ENCODE measurements at places on chromosomes 2 and 18. TPM values are rescaled to one million over a fixed set of nuclear protein-coding genes. Genes with fewer than 3 reads are reported as not detected.

PTPRM gene
- 14.4 TPM for total RNA-seq

DNA sequence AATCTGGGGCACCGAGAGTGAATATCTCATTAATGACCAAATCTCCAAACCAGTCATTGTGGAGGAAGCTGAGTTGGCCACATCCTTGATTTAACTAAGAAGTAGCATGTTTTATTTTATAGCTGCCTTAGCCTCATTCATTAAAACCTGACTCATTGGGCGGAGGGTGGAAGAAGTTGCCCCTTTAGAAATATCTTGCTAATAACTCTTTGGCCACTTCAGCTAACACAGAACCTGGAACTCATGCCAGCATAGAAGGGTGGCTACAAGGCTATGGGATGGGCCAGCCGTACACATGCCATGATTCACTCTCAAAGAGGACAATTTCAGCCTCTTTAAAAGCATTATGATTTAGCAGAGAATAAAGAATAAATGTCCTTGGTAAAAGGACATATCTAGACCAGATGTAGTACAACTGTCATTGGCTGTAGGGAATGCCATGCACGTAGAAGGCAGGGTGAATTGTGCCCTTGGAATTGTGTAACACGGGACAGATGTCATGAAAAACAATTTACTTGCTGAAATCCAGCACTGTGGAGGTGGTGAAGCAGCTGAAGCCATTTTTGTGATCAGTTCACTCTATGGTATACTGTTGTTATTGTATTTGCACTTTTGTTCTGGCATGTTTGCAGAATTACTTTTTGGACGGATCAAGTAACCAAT, 330.0 kb downstream of the PLCL1 start:
- DNase-seq: no peak

- DNase-seq: no peak
Measured at GRCh38 chr2:168454737-168455644, 1.1 kb upstream of the CERS6 start.

ALPI gene
- not detected for total RNA-seq

DNAJC5G gene
- not detected for total RNA-seq

DARS1 gene
- total RNA-seq: 108 TPM

- no peak for DNase-seq
Measured at GRCh38 chr2:105099153-105099552, 61.3 kb downstream of the MRPS9 start.

DNA sequence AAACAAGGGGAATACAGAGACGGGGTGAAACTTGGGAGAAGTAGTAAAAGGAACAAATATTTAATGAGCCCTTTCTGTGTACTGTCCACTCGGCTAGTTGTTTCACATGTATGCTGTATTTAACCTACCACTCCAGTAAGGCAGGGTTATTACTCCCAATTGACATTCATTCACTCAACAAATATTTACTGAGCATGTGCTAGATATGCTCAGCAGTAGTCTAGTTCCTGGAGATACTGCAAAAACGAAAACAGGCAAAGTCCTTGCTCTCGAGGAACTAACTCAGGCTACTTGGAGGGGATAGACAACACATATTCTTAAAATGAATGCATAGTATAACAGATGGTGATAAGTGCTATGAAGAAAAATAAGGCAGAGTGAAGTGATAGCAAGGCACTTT, 207.3 kb downstream of the SS18 start:
- no peak for DNase-seq

GRCh38 chr2:68776124-68776523, 41.5 kb downstream of the ARHGAP25 start:
- DNase-seq: peak; percentile 43

GRCh38 chr2:189048189-189048588, 74.0 kb downstream of the COL3A1 start:
- DNase-seq: no peak

DNA sequence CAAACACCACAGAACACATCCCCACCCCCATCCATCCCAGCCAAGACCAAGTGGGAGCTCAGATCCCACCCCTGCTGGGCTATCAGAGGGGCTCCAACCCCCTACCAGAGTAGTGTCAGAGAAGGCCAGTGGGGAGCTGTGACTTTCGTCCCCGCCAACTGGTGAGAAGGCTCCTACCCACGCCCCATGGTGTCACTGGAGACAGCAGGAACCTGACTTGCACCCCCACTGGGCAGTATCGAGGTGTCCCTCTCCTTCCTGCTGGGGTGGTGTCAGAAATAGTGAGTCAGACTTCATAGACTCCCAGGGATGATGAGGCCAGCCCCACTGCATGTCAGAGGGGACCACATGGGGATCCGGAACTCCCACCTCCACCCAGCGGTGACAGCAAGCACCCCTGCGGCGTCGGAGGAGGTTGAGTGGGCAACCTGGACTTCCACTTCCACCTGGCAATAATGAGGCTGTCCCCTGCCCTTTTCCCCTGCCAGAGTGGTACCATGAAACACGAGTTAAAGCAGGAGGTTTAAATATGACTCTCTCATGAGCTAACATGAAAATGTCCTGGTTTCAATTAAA, 106.7 kb downstream of the CTIF start:
- DNase-seq: no peak

- DNase-seq: no peak
Measured at GRCh38 chr2:240269380-240269779, 128.9 kb upstream of the OTOS start.

COL3A1 gene
- total RNA-seq: not detected

GRCh38 chr2:171602352-171602751, 80.1 kb downstream of the CYBRD1 start:
- DNase-seq: no peak

- no peak for DNase-seq
Measured at GRCh38 chr2:175180701-175181103, 808 bp downstream of the ATP5MC3 start.

DNA sequence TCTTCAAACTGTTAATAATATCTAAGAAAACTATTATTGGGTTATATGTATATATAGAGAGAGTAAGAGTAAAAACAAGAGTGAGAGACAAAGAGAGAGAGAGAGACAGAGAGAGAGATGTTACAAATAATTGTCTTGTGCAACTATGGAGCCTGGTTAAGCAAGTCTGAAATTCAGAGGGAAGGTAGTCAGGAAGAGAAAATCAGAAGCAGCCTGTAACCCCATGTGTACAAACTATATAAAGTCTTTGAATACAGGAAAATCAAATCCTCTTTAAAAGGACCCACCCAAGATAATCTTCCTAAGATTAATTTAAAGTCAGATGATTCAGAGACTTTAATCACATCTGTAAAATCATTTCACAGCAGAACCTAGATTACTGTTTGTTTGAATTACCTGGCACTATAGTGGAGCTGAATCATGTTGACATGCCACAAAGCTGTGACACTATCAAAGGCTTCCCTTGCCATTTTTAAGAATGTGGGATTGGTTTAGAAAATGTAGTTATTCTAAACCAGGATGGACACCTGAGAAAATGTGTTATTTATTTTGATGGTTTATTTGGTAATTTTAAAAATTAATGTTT, 301.7 kb upstream of the FSIP2 start:
- DNase-seq: no peak

GRCh38 chr18:71105078-71105819, 816.4 kb downstream of the SOCS6 start:
- DNase-seq: peak; percentile 1

DNA sequence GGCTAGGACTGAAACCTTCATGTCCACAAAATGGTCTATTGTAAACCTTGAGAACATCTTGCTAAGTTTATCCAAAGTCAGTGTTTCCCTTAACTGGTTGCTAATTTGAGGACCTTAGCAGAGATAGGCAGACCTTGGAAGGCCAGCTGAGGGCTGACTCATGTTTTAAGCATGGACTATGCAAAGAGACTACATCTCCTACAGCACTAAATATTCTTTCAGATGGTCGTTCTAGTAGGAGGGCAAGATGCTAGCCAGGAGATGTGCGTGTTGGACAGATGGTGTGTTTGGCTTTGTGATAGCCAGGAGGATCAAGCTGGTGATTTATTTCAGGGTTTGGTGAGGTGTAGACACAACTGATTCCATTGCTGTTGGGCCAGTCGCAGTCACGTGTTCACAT, 75.8 kb downstream of the NRP2 start:
- no peak for DNase-seq

- peak; percentile 75 for DNase-seq
Measured at GRCh38 chr2:96537066-96537733, 648 bp downstream of the ARID5A start.

SMCHD1 gene
- total RNA-seq: 24.4 TPM

DNA sequence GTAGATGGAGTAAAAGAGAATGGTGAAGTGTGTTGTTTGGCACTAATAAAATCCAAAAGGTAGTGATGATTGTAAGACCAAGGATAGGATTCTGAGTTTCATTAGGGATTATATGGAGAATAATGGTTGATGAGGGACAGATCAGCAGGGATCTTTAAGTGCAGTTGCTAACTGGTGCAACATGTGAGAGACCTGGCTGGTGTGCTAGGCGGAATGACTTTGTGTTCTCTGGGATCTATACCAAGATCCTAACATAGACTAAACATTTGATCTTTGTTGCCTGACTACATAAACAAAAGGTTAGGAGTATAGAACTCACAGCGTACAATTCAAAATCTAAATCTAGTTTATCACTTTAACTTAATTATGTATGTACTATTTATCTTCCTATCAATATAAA, 135.4 kb downstream of the PTRHD1 start:
- DNase-seq: no peak

PROC gene
- total RNA-seq: 0.31 TPM

GRCh38 chr18:77079954-77080682, 52.5 kb downstream of the MBP start:
- DNase-seq: no peak

- no peak for DNase-seq
Measured at GRCh38 chr18:568731-569130, 11.4 kb upstream of the CETN1 start.

- DNase-seq: no peak
Measured at GRCh38 chr18:74972354-74972753, 236.6 kb downstream of the PTGR3 start.

PID1 gene
- total RNA-seq: 1.5 TPM

DNA sequence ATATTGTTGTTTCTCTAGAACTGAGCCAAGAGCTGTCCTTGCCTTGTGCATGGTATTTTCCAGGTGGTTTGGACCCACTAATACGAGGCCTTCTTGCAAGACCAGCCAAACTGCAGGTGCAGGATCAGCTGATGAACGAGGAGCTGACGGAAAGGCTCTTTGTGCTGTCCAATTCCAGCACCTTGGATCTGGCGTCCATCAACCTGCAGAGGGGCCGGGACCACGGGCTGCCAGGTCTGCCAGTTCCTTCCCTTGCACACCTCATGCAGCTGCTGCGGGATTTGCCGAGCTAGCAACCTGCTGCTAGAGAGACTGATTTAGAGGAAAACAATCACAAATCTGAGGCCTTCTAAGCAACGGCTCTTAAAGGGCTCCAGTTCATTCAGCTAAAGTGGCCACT, 74.5 kb downstream of the TPO start:
- peak; percentile 37 for DNase-seq

TMEM198 gene
- 4.2 TPM for total RNA-seq

RAB31 gene
- total RNA-seq: 29.7 TPM

Measured in H7 (cell line).